ENCODE measurements at places on chromosomes 5 and 9.

DNA sequence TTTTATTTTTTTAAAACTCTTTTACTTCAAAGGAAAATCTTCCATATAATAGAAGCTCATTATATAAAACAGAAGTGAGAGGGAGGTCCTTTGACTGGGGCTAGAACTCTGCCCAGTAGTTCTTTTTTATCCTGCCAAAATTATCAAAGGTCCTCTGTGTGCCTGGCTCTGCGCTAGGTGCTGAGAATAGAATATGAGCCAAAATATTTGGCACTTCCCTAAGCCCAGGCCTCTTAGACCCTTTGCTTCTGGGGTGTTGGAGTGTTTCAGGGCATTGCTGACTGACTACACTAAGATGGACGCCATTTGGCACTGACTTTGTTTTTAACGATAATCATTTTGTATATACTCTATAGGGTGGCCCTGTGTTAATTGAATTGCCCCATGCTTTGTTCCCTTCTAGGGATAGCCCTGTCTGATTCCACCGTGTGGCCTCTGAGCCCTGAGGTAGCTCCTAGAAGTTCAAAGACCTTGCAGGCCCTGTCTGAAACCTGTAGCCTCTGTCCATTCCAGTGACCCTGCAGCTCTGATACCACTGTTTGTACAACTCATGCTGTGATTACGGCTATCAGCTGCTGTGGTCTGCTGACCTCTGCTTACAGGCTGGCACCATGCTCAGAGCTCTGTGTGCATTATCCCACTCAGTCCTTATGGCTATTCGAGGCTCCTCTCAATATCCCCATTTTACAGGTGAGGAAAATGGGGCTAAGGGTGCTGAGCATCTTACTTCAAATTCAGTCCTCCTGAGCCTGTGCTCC lies 84.3 kb upstream of the SHB start:
- no peak for DNase-seq

GRCh38 chr9:114174557-114174875 lies 19.2 kb downstream of the COL27A1 start:
- no peak for DNase-seq

DNA sequence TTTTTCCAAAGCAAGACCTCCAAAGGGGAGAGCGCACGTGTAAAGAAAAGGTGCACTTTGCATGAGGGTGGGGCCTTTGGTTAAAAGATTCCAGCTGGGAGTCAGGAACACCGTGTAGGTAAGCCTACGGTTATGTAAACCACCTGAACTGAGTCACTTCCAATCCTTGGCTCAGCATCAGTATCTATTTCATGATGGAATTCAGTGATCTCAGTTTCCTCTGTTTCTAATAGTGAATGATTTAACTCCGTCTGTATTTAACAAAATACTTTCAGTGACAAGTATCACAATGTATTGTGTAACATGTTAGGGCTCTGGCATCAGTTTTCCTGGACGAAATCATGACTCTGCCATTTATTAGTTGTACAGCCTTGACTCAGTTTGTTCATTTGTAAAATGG lies 1.3 kb upstream of the SVEP1 start:
- DNase-seq = no peak

- DNase-seq = no peak
These were observed 2.3 kb upstream of the SLC4A9 start for GRCh38 chr5:140357726-140358093.

DNA sequence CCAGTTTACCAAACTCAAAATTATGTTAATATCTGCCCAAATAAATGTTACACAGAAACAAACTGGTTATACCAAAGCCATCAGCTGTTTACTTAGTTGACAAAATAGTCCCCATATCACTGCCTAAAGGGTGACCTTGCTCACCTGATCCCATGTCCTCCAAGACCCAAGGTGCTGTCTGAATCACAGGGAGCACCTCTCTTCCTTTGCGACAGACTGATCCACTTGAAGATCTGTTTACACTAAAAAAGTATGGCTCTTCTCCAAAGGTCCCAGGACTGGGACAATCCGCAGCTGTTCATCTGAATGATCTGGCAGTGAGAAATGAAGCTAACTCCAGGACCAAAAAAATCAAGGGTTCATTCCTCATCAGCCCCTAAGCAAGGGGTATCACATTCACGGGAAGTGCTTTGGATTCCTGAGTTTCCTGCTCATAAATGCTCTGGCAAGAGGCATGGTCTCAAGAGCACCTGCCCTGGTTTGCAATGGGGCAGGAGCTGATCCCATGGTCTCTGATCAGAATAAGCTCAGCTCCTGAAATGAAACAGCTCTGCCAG lies 5.0 kb downstream of the PRUNE2 start:
- no peak for DNase-seq

- no peak for DNase-seq
These were observed at the start of gene PROB1 for GRCh38 chr5:139394654-139395566. Gene PROB1 (minus strand): TSS chr5:139395104. CDS start chr5:139395081, 23 bp downstream.

DNA sequence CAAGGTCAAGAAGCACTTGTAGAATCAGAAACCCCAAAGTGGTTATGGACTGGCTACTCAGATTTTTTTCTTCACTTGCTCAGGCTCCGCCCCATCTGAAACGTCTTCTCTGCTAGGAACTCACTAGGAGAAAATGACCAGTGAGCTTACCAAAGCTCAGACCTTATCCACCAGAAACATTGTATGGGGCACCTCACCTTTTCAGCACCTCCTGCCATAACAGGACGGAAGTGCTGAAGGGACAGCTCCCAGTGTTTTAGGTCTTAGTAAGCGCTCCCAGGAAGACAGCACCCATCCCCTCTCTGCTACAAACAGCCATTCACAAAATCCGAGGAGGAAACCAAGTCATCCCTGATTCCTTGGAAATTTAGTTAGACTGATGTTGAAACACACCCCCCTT lies 1.2 kb upstream of the GABRA1 start:
- no peak for DNase-seq
